ENCODE measurements at places on chromosomes 16 and 17.

DNA sequence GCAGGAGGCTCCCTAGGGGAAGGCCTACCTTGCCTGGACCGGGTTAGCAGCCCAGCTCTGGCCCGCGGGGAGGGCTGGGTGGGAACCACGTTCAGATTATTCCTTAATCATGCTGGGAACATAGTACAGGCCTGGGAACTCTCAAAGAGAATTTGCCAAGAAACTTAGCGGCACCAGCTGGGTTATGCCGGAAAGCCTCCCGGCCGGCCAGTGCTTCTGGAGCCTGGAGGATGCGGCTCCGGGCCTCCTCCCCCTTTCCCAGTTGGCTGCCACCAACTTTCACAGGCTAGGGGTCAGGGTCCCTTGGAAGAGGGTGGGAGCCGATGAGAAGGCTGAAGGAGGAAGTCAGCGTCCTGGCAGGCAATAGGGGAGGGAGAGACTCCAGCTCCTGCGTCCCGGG lies 10.8 kb downstream of the NGFR start:
- DNase-seq: no peak

- DNase-seq: no peak
Measured at GRCh38 chr17:16881239-16881924, 90.5 kb downstream of the TNFRSF13B start.

- no peak for DNase-seq
Measured at GRCh38 chr17:62014526-62014925, 50.6 kb downstream of the MED13 start.

- no peak for DNase-seq
Measured at GRCh38 chr17:78840530-78840779, 159 bp downstream of the USP36 start.

GRCh38 chr16:66568355-66568754 lies 2.1 kb downstream of the CMTM1 start:
- DNase-seq: no peak

- DNase-seq: no peak
Measured at GRCh38 chr17:11852912-11853311, 144.4 kb downstream of the ZNF18 start.

DNA sequence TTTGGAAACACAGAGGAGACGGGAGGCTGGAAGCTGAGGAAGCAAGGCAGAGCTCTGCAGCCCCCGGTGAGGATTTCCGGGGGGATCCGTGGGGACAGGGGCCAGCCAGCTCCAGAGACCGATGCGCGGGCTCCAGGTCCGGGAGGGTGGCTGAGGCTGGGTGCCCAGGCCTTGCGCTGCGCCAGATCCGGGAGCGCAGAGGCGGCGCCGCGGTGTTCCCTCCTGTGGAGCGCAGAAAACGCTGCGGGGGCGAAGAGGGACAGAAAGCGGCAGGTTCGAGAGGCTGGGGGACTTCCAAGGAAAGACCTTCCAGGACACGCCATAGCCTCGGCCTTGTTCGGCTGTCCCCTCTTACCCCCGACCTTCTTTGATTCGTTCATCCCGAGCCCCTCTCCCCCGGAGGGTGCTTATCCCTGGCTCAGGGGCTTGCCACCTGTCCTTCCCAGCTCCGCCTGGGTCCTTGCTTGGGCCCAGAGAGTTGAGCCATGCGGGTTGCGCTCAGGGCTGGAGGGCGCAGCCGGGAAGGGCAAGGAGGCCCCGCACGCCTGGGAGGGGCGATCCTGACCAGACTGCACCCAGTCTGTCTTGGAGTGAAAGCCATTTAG lies 697 bp upstream of the SHISA9 start:
- DNase-seq: no peak

GRCh38 chr17:76268015-76268749 lies 3.0 kb downstream of the UBALD2 start:
- no peak for DNase-seq

DNA sequence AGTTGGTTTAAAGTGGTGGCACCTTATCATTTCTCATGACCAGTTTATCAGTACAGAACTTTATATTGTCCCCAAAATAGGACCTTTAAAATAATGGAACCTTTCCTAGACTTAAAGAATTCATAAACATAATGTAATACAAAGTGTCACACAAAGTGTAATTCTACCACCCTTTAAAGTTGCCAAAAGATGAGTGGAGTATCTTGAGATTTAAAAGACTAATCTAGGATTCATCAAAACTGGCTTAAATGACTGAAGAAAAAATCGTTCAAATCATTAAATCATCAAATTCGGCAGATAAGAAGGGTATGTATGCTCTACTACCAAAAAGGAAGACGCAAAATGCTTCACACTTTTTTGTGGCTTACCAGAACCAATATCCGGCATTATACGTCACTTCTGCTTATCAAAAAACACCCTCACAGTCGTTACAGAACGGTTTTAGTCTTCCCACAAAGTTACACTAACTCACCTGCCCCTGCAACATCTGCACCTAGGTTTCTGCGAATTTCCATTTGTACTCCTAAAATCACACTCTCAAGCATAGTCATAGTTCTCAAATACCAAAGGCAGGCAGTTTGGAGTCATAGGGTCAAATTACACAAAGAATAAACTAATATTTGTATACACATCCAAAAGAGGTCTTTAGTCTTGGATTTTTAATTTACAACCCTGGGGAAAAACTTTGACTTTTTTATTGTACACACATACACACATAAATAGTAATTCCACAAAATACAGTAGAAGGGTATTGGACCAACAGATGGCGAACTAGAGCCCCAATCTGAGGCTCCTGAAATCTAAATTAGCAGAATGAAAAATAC lies 1.4 kb upstream of the KANSL1 start:
- DNase-seq: no peak

DNA sequence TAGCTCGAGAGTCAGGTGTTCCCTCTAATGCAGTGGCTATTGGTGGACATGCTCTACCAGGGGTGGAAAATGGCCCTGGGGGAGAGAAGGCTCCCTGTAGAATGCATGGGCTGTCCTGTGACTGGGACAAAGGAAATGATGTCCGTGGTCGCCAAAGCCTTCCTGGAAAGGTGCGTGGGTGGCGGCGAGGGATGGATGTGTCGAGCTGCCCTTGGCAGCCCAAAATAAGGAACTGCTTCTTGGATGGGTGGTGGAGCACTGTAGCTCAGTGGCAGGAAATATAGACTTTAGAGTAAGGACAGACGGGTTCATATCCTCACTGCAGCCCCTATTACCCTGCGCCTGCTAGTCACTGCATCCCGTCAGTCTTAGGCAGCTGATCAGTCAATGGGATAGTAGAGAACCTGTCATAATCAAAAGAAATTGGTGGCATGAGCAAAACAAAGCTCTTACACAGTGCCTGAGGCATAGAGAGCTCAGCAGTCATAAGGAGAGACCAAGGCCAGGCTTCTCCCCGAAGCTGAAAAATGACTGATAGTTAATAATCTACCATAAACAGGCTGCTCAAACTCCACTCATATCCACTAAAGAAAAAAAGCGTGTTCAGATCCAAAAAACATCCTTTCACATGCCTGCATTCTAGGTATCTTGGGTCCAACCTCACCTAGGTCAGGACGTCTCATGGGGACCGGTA lies 123.5 kb upstream of the PLCG2 start:
- no peak for DNase-seq

DNA sequence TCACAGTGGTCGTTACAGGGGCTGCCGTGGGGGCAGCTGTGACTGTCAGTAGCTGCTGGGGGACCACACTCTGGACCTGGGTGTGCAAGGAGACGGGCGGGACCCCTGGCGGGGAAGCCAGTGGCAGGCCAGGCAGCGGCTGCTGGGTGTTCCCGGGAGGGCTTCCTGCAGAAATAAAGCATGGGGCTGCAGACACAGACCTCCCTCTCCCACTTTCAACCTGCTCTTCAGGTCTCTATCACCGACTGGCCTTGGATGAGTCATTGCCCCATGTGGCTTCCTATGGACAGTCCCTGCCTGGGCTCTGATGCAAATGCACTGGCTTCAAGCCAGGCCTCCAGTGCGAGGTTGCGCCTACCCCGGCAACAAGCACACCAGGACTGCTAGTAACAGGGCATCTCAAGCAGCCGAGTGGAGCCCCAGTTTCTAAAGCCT lies 17.2 kb downstream of the SREBF1 start:
- DNase-seq: no peak

- no peak for DNase-seq
Measured at GRCh38 chr17:48735062-48735351, 6.5 kb upstream of the HOXB13 start.
